ENCODE measurements at places on chromosomes 12 and 14. TPM values are rescaled to one million over a fixed set of nuclear protein-coding genes. Genes with fewer than 3 reads are reported as not detected.

FAM90A1 gene
- not detected for total RNA-seq

PRH2 gene
- total RNA-seq, result not detected

LRFN5 gene
- total RNA-seq, result 4.9 TPM

MYH6 gene
- not detected for total RNA-seq

RGS6 gene
- not detected for total RNA-seq

NPFF gene
- not detected for total RNA-seq

RNASE3 gene
- not detected for total RNA-seq

TAS2R50 gene
- total RNA-seq, result 6.8 TPM

GPR162 gene
- total RNA-seq, result 6.1 TPM

C14orf39 gene
- 0.44 TPM for total RNA-seq

CARMIL3 gene
- 0.33 TPM for total RNA-seq

NOS1 gene
- not detected for total RNA-seq

INSM2 gene
- total RNA-seq, result not detected

KICS2 gene
- 7.1 TPM for total RNA-seq

NOVA1 gene
- 7.9 TPM for total RNA-seq

PHETA1 gene
- 9.9 TPM for total RNA-seq

TRIM9 gene
- total RNA-seq, result 0.50 TPM

KRT80 gene
- total RNA-seq, result not detected

EMP1 gene
- total RNA-seq, result 84.7 TPM

ACIN1 gene
- total RNA-seq, result 84.0 TPM

TRPV4 gene
- total RNA-seq, result 2.5 TPM

PRB4 gene
- total RNA-seq, result not detected

ANKRD33 gene
- total RNA-seq, result 0.15 TPM

TESPA1 gene
- total RNA-seq, result not detected

KCNMB4 gene
- 0.44 TPM for total RNA-seq

FANCM gene
- 10.8 TPM for total RNA-seq

RNU4-1 gene
- under 0.01 TPM for total RNA-seq

NUBPL gene
- 9.4 TPM for total RNA-seq

MUCL1 gene
- total RNA-seq, result not detected

AMHR2 gene
- not detected for total RNA-seq

SIX4 gene
- 24.8 TPM for total RNA-seq

TDRD9 gene
- total RNA-seq, result 0.33 TPM

CLEC2D gene
- 4.1 TPM for total RNA-seq

OR6C2 gene
- total RNA-seq, result not detected

PPM1H gene
- total RNA-seq, result 0.29 TPM

ASCL1 gene
- not detected for total RNA-seq

PRKD1 gene
- total RNA-seq, result 11.7 TPM

SYCP3 gene
- not detected for total RNA-seq

HOTAIR gene
- not detected for total RNA-seq

SLC7A7 gene
- 7.1 TPM for total RNA-seq

ARMH4 gene
- total RNA-seq, result 5.5 TPM

SIX6 gene
- not detected for total RNA-seq

Data from smooth muscle cell of trachea (primary cell).